ENCODE measurements at places on chromosomes 5 and 9.

DNA sequence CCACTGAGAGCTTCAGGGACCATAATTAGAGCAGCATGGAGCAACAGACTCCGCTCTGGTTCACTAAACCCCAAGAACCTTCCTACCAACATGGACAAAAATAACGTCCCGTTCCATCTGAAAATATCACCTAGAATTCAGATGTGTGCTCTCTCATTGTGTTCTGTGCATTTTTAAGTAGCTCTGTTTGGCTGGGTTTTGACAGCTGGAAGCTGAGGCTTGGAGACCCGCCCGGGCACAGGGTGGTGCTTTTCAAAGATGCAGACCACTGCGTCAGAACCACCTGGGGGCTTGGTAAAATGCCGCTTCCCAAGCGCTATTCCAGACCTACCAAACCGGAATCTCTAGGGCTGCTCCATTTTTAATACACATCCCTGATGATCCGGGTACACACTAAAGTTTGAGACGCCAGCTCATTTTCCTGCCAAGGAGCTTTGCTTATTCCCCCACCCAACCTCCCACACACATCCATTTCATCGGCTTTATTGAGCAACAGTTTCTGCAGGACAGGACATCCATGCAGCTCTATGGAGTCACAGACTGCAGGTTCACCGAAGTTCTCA is 104.8 kb downstream of the GABBR2 start:
- peak; percentile 71 for DNase-seq

DNA sequence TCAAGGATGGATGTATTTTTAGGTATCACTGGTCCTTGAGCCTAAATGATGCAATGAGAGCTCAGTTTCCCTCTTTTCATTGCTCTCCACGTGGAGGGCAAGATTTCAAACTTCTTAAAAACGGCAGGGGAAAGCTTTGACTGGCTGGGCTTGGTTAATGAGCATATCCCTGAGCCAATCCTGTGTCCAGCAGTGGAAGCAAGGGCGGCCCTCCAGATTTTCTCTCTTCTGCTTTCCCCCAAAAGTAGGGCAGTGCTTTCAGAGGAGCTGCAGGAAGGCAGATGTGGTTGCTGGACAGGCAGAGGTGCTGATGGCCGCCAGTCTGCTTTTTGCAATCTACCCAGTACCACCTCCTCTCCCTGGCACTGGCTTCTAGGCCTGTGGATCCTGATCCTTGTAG is 30.0 kb upstream of the TBC1D2 start:
- DNase-seq = no peak

- DNase-seq = no peak
Observed at GRCh38 chr5:66769030-66769733, 173.0 kb downstream of the MAST4 start.

DNA sequence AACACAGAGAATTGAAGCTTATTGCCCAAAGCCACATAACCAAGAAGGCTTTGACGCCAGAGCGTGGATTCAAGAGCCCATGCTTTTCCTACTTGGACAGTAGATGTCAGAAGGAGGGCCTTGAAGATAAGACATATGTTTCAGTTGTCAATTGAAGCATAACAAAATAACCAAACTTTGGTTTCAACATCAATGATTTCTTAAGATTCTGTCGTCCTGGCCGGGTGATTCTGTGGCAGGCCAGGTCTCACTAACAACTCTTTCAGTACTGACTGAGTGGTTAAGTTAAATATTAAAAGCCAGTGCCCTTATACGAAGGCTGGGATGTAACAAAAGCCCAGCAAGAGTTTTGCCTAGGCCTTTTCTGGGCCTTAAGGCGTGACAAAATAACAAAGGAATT is 94.0 kb downstream of the RCL1 start:
- DNase-seq = no peak

DNA sequence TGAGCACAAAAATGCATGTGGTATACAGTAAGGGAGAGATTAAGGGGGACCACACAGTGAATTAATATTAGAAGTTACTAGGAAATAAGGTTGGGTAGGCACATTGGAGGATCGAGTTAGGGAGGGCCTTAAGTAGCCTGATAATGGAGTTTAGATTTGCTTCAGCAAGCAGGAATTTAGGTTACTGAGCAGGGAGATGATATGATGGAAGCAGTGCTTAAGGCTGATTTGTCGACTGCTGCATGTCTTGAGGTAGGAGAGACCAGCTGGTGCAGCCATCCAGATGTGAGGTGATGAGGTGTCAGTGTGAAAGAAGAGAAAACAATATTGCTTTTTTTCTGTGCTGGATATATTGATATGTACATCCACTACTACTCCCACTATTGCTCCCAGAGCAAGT is 55.2 kb upstream of the ACTBL2 start:
- DNase-seq = no peak

GRCh38 chr5:120092649-120093048 is 371.5 kb upstream of the PRR16 start:
- no peak for DNase-seq

Measured in spinal cord (tissue), 10 donors.